ENCODE measurements at places on chromosomes 2 and 18.

DNA sequence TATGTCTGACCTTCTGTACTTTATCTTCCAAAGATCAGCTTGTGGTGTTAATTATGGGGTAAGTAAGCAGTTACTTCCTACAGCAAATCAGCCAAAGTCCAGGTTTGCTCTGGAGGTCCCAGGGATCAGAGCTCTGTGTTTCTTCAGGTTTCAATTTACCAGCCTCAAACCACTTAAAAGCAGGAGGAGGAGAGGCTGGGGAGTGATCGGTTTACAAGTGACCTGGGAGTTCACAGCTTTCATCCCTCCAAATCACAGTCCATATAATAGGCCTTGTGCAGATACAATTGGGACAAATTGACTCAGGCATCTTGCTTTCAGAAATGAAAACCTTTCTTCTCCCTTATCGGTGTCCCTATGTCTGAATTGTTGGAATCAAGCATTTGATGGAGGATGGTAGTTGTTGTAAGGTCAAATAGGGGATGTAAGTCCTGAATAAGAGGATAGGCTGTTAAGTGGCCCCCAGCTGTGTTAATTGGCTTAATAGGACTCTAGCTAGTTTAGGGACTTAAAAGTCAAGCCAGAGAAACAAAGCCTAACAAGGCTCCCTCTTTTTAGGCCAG, 188.0 kb upstream of the NT5C1B start:
- no peak for DNase-seq

GRCh38 chr18:36862182-36862581, 33.3 kb downstream of the KIAA1328 start:
- DNase-seq = no peak

DNA sequence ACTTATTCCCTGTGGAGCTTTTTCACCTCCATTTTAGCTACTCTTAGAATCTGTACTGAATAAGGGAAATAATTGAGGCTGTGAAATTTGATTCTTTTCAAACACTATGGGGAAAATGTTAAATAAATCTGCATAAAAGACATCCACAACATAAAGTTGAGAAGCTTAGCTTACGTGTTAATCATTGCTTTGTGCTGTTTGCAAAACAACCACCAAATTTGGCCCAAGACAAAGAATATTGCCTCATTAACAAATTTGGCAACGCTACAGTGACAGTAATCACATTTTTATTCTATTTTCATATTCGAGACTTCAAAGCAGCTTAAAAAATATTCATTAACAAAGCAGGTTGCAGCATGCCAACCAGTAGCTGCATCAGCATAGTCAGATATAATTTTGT, 437.6 kb downstream of the DPP10 start:
- no peak for DNase-seq

- no peak for DNase-seq
Measured at GRCh38 chr2:200765995-200766660, 45.6 kb upstream of the BZW1 start.

- no peak for DNase-seq
Measured at GRCh38 chr2:88181511-88181910, 11.4 kb downstream of the THNSL2 start.
